ENCODE measurements at places on chromosomes 5 and 9.

- DNase-seq = no peak
Measured at GRCh38 chr5:82809420-82810143, 267.6 kb downstream of the TMEM167A start.

DNA sequence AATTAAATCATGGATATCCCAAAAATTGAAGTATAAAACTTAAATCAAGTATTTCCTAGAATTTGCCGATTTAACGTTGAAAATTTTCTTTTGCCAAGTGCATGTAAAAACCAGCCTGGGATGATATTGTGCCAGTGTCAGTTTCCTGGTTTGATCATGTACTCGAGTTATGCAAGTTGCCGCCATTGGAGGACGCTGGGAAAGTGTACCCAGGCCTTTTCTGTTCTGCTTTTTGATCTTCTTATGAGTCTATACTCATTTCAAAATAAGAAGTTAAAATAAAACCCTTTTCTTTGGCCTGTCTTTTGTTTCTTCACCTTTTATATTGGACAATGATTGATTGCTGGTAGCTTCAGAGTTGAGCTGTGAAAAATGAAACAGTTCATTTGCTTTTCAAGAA lies 93.1 kb upstream of the NFIL3 start:
- no peak for DNase-seq

GRCh38 chr5:81162501-81162900 lies 70.6 kb upstream of the CKMT2 start:
- no peak for DNase-seq

DNA sequence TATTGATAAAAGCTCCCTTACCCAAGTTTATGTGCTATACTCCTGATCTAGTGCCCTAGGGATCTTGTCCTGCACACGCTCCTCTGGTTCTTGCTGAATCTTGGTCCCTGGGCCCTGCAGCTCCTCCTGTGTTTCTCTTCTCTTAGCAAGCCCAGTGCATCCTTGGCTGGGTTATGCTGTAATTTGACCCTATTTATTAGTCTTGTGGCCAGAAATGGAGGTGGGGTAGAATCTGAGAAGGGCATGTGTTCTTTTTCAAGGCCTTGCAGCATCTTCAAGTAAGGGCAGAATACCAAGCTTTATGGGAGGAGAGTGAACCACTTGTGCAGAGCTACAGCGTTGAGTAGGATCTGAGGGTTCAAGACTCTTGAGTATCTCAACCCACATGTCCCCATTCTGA lies 366.8 kb downstream of the FAM170A start:
- no peak for DNase-seq
